Karpas-422 (cell line): ENCODE measurements at places on chromosomes 1 and 21. TPM values are rescaled to one million over a fixed set of nuclear protein-coding genes. Genes with fewer than 3 reads are reported as not detected.

CHIA gene
- not detected in 2 replicates for total RNA-seq

DNA sequence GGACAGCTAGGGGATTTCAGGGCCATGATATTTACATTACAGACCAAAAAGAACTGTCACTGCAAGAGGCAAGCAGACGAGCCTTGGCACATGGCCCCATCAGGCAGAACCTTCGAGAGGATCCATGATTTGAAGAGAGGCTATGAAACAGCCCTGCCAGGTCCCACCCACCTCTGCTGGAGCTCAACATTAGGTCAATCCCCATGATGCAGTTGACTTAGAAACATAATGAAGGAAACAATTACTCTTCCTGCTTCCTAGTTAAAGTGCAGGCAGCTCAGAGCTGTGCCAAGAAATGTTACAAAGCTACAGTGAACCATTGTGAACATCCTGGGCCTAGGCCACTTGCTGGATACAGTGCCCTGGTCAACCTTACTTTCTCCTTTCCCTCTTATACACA, 41.7 kb upstream of the PTCH2 start:
- DNase-seq: no peak

DNA sequence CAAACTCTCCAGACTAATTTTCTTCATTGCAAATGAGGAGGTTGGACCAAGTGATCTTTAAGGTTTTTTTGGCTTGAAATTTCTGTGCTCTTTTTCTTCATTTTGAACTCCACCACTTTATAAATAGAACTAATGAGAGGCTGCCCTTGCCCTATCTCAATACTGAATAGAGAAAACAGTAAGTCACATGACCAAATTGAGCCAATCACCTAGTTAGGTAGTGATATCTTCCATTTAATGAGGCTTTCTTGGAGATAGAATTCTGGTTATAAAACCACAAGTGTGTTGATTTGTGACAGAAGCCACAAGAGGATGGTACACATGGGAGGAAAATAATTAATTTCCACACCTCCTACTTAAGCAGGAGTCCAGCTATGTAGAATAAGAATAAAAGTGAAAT, 263.4 kb upstream of the SNX7 start:
- DNase-seq: no peak

DNA sequence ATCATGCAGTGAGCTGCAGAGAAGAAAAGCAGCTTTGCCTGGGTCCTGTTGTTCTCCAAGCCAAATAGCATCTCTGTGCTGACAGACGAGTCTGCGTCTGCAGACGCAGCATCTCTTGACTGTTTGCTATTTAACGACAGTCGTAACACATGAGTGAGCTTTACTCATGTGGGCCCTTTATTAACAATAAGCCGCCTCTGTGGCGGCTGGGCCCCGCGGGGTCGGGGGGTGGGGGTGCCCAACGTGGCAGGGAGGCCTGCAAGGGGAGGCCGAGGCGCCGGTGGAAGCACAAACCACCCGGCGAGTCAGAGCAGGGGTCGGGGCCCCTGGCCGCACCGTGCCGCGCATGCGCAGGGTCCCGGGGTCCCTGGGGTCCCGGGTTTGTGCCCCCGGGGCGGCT, 435.1 kb downstream of the KIF26B start:
- no peak for DNase-seq

- DNase-seq: no peak
Measured at GRCh38 chr1:81695741-81696140, 105.0 kb upstream of the ADGRL2 start.

DNA sequence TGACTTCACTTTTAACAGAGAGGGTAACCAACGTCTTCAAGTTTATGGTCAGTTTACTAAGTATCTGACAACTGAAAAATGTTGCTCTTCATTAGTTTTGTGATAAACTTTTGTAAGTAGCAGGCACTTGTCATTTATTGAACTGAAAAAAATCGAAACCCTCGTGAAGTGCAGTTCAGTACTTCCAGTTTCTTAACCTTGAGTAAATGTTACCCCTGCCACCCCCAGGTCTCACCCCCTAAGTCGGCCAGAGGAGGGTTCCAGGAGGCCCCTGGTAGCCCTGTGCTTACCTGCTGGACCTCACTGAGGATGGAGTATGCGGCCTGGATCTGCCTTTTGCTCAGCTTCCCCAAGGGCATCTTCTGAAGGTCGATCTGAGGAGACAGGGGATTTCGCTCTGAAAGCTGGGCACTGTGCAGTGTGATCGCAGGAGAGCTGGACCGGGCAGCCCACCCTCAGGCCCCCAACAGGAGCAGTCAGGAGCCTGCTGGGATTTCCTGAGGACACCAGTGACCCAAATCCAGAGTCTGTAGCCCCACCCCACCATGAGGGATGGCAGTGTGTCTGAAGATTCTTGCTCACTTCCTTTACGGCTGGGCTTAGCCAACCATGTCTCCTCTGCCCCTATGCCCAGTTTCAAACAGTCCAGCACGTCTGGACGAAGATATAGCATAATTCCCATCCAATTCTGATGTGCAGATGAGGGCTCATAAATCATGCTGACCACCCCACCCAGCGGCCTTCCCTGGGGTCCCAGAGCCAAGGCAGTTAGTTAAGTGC, 37.6 kb downstream of the PARP1 start:
- peak; percentile 68 for DNase-seq

DNA sequence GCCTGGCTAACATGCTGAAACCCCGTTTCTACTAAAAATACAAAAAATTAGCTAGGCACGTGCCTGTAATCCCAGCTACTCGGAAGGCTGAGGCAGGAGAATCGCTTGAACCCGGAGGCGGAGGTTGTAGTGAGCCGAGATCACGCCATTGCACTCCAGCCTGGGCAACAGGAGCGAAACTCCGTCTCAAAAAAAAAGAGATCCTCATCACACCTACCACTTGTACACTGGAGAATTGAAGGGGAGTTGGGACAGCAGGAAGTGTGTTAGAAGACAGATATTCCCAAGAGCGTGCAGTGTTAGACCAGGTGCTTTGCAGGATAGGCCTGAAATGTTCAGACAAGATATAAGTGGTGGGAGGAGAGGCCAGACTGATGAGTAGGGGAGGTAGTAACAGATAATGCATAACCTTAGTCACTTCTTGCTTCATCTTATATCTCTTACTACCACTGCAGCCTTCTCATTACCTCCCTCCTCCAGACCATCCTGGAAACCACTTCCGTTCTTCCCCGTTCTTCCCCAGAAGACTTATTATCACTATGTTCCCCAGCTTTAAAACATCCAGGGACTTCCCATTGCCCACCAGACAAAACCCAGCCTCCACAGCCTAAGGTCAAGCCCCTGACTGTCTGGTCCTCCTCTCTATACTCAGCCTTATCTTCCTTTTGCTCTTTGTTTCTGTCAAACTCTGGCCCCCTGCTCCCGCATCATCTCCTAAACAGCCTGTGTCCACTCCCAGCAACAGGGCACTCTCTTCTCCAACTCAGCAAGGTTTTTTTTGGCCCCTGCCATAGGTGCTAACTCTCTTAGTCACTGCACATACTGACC, 21.3 kb downstream of the FAM20B start:
- DNase-seq: peak; percentile 38

DNA sequence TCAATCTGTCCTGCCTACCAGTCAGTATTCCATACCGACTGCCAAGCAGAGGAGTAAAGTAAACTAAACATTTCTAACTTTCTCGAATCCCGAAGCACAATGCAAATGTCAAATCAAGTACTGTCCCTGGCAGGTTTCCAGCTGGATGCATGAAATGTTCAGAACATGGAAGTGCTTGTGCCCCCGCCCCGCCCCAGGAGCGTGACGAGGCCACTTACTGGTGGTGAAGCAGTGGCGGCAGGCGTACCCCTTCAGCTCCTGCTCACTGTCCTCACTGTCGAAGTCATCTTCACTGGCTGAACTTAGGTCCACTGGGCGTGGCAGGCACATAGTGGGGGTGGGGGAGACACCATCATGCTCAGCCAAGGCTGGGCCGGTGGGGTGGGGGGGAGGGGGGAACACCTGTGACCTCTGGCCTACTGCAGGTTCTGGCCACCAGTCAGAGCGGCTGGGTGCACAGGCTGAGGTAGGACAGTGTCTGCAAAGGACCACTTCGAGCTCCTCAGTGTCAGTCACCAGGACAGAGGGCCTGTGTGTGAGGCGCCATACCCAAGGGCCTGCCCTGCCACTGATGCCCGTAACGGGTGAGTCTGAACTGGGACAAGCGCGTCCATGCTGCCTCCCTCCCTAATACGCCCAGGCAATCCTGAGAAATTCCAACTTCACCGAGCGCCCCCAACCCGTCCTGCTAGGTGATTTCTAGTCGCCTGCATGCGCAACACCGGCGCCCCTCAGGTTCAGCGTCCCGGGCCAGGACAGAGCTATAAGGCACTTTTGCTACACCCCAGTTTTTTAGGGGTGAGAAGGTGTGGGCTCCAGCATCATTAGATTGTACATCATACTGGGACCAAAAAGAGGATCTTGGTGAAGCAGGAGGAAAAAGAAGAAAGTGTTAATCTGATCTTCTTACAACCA, 46.9 kb downstream of the SLC45A1 start:
- no peak for DNase-seq
